Motor neuron (in vitro differentiated cells): ENCODE measurements at places on chromosomes 2 and 18.

GRCh38 chr2:65957454-65957853 is 477.5 kb upstream of the MEIS1 start:
- no peak for ATAC-seq

GRCh38 chr2:21822505-21822904 is 698.7 kb downstream of the TDRD15 start:
- ATAC-seq, result no peak

GRCh38 chr2:218895759-218896500 is 15.3 kb downstream of the WNT10A start:
- no peak for ATAC-seq

- peak; percentile 57 for ATAC-seq
Measured at GRCh38 chr2:43024515-43025011, 201.8 kb downstream of the ZFP36L2 start.

GRCh38 chr2:120958623-120959366 is 223.1 kb downstream of the GLI2 start:
- peak; percentile 12 for ATAC-seq

DNA sequence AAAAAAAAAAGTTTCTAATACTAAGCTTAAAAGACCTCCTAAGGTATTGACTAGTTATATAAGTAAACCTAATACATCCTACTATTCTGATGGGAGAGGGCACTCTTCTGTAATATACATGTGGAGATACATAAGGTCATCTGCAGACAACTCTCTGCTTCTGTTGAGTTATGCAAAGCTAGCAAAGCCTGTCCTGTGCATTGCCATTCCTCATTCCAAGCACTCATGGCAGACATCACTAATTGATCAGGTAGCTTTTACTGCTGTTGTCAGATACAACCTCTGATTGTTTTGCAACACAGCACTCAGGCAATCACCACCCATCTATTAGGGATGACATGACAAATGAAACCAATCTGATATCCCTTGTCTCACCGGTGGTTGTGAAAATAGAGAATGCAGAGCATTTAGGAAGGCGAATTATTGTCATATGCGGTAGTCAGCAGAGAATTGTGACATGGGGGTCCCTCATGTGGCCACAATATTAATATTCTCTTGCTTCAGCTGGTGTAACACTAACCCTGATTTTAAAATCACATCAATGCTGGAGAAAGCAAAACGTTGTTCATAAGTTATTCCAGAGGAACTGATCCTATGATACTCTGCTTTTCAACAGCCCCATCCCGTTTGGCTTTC is 416.5 kb upstream of the GYPC start:
- no peak for ATAC-seq

DNA sequence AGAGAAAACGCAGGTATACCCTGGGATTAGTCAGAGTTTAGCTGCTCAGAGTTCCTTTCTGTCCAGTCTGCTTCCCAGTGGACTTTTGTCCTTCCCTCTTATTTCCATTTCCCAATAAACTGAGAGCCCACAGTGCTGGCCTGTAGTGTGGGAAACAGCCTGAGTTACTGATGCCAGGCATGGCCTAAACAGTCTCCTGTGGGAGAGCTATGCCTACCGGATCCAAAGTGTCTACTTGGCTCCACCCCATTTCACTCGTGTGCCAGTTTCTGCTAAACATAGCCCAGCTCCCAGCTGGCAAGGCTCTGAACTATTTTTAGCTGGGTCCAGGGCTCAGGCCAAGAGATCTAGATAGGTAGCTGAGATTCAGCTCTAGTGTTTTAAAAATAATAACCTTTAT is 15.6 kb upstream of the PPP1CB start:
- ATAC-seq, result no peak

- ATAC-seq, result no peak
Measured at GRCh38 chr18:75159646-75160356, 49.1 kb downstream of the PTGR3 start.

DNA sequence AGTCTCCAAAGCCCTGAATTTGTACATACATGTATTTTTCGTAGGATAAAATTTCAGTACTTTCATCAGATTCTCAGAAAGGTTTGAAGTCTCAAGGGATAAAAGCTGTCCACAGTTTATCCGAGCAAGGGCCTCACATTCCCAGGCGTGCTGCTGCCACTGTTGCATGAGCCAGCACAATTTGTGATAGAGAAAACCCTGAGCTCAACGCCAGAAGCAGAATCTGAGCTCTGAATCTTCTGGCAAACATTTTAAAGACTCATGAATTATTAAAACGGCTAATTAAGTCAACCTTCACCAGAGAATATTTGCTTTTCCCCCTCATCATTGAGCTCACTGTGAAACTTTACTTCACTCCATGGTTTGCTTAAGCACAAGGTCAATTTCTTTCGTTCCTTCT is 38.5 kb upstream of the STPG4 start:
- peak; percentile 37 for ATAC-seq

GRCh38 chr18:1914489-1914888 is 656.8 kb downstream of the METTL4 start:
- ATAC-seq, result no peak

GRCh38 chr2:25233916-25234605 is 65.7 kb upstream of the POMC start:
- ATAC-seq, result no peak

DNA sequence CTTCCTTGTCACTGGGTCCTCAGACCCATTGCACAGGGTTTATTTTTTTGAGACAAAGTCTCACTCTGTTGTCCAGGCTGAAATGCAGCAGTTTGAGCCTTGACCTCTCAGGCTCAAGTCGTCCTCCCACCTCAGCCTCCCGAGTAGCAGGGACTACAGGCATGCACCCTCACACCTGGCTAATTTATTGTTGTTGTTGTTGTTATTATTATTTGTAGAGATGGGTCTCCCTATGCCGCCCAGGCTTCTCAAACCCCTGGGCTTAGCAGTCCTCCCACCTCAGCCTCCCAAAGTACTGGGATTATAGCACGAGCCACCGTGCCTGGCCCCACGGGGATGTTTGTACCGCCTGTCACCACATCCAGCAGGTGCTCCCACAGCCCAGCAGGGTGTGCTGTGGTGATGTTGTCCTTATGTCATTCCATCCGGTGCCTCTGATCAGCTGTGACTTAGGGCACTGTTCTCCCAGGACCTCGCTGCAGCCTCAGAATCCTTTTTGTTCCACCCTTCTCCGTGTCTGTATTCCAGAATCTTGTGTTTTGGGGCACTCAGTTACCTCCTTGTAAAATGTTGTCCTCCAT is 182.3 kb downstream of the INO80D start:
- ATAC-seq, result no peak

DNA sequence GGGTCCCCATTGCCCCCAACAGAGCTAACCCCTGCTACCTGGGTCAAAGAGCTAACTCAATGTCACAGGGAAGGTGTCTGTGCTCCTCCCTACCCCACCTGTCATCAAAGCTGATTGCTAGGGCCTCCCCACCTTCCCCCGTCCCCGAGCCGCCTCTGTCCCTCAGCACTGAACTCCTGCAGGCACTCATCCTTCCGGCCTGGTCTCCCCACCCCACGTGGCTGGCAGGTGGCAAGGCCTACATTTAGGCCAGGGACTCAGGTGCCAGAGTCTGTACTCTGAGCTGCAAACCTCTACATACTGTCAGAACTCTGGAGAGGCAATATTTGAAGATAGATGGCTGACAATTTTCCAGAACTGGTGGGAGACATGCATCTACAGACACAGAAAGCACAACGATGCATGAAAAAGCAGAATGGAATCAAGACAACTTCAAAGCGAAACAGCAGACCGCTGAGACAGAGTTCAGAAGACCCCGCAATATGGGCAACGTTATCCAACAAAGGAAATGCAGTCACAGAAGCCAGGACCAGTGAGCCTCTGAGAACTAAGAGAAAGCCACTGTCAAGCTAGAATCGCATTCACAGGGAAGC is 195.8 kb downstream of the HDAC4 start:
- no peak for ATAC-seq

- ATAC-seq, result no peak
Measured at GRCh38 chr18:902229-902628, 2.4 kb upstream of the ADCYAP1 start.

DNA sequence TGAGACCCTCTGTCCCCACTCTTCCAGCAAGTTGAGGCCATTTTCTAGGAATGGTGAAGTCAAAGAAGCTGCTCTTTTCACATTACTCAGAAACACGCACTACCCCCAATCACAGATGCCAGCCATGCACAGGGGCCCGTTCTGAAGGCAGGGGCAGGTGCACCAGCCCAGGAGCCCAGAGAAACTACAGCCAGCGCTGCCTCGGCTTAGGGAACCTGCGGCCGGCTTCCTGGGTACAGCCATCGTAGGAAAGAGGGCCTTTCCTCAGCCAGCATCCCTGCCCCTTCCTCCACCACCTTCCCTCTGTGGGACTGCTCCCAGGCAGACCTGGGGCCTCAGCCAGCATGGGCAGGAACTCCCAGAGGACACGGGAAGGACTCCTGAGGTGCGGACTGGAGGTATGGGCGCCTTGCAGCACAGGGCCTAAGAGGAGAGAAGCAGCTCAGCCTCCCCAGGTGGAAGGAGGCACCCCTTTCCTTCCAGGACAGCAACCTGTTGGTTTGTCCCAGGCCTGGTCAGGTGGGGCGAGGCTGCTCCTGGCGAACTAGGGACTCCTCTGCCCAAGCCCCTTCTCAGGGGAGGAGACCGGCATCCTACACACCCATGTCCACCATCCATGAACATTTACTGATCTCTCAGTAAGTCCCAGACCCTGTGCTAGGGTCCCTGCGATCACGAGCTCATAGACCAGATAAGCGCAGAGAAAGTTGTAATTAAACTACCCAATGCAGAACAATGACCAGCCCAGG is 99.0 kb upstream of the ID2 start:
- ATAC-seq, result no peak

GRCh38 chr2:165911981-165912380 is 41.6 kb downstream of the TTC21B start:
- no peak for ATAC-seq

DNA sequence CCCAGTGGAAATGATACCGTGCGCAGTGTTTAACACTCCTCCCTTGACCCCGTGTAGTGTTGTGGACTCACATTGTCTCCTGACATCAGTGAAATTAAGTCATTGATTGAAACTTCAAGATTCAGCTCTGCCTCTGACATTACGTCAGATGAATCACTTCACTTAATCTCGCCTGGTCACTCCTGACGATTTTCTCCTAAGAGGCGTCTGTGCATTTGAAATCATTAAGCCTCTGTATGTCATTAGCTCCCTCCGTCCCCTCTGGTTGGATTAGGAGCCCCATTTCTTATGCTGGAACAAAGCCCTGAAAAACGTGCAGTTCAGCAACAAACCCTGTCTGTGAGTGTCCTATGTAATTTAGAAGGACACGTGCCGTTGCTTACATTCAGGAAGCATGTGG is 36.7 kb upstream of the CNGA3 start:
- peak; percentile 48 for ATAC-seq

DNA sequence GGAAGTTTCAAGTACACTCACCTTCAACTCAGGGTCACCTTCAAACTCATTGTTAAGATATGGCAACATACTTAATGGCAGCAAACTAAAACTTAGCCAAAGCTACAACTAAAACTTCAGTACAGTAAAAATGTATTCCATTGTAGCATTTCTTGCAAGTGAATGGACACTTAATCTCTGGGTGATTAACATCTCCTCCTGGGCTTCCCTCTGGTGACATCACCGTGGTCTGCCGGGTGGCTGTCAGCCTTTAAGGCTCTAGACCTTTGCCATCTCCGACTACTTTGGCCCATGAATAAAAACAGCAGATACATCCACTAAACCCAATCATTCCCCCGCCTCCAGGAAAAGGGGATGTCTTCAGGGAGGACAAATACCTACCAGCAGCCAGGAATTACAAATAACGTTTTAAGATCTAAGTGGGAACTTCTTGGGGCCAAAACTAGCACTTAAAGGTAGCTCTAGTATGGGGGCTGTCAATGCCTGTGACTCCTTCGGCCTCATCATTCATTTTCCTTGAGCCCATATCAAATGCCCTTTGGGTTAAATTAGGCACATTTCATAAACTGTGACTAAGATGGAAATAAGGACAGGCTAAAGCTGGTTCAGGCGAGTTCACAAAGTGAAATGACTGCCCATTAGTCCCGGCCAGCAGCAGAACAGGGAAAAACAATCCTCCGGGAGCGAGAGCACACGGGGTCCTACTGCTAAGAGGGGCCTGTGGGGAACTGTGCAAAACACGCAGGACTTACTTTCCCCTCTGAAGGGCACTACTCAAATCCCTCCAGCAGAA is 1.1 kb downstream of the TFCP2L1 start:
- ATAC-seq, result no peak

GRCh38 chr2:233638836-233639235 is 2.6 kb downstream of the UGT1A10 start:
- no peak for ATAC-seq

GRCh38 chr2:220281771-220282170 is 654.3 kb downstream of the SLC4A3 start:
- ATAC-seq, result no peak

DNA sequence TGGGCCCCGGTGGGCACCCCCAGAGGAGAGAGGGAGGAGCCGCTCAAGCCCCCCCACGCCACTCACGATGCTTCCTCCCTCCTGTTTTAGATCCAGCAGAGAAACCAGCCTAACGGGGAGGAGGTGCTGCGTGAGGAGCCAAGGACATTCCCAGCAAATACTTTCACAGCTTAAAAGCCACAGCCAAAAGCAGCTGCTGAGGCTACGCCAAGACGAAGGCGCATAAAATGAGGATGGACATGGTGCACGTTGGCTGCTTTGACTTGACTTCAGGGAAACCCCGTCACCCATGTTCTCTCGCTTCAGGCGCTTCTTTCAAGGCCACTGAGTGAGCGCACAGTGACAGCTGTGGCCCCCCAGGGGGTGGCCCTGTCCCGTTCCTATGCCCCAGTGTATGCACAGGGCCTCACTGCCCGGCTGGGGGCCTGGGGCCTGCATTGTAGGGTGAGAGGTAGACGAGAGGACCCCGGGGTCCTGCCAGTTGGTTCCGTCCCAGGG is 72.1 kb upstream of the PXDN start:
- no peak for ATAC-seq

GRCh38 chr2:54574107-54574859 is 118.2 kb downstream of the SPTBN1 start:
- peak; percentile 74 for ATAC-seq

DNA sequence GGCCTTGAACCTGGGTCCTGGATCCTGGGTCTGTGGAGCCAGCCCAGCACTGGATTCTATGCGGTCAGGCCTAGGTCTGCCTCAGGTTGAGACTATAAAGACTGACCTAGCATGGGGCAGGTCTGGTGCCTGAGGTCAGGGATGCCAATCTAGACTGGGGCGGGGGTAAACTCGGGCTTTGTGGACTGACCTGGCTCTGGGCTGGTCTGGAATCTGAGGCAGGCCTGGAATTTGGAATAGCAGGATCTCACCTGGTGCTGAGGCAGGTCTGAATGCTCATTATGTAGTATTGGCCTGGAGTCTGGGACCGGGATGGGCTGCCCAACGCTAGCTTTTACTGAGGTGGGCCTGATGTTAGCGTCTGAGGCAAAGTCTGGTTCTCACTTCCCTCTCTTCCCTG is 256.0 kb downstream of the KIAA1328 start:
- ATAC-seq, result no peak

- peak; percentile 20 for ATAC-seq
Measured at GRCh38 chr18:36130039-36130831, 536 bp downstream of the ELP2 start.

- ATAC-seq, result no peak
Measured at GRCh38 chr2:181138816-181139215, 158.4 kb downstream of the UBE2E3 start.
